ENCODE measurements at places on chromosomes 11 and 22.

DNA sequence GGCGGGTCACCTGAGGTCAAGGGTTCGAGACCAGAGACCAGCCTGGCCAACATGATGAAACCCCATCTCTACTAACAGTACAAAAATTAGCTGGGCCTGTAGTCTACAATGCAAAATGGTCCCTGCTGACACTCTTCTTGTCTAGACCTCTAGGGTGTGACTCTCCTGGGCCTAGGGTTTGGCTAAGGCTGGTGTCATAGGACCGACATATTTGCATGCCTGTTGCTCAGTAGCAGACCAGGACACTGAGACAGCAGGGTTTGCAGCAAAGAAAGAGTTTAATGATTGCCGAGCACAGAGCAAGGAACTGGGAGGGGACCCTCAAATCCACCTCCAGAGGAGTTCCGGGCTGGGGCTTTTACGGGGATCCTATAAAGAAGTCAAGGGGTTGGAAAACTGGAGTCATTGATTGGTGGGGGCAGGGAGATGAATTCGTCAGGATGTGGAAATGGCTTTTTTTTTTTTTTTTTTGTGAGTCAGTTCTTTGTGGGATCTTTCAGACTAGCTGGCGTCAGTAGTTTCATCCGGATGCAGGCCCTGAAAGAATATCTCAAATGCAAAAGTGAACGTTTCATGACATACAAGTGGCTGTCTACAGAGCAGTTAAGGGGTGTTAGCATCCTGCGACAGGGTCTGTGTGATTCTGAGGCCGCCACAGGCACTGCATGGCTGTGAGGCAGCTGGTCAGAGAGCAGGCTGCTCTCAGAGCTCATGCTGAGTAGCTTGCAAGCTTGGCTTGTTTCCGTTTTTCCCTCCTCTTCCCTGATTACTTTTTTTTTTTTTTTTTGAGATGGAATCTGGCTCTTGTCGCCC, 27.2 kb upstream of the A4GALT start:
- DNase-seq = no peak

DNA sequence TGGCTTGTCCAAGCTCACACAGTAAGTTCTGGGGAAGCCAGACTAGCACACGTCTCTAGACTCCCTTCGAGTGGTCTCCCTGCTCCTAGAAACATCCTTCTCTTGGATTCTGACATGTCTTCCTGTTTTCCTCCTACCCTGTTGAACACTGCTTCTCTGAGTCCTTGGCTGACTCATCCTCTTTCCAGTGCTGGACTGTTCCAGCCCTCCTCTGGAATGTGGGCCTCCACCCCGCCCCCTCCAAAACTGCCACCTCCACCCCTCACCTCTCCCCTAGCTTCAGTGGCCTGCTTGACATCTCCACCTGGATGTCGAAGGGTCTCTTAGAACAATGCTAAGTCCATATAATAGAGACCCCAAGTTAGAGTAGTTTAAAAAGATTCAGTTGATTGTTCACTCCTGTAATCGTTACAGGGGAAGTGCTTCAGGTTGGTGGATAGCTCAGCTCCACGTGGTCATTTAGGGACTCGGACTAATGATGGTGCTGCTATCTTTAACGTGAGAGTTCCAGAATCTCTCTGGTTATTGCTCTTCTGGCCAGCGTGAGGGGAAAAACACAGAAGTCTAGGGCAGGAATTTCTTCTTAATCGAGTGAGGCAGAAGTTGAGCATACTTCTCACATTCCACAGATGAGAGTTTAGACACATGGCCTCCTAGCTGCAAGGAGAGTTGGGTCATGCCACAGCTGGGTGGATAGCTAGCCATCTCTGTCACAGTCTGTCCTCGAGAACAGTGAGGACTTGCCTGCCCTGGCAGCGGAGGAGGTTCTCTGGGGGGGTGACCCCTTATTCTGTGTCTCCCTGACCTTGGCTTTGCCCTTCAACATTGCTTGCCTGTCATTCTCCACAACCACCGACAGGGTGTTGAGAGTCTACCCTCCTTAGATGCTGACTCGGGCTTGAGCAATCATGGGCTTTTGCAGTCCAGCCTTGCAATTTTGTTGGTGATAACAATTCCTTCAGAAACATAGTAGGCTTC, 4.7 kb upstream of the C11orf96 start:
- DNase-seq = no peak

- no peak for DNase-seq
These were observed 18.1 kb downstream of the SLC43A3 start for GRCh38 chr11:57408771-57409170.

DNA sequence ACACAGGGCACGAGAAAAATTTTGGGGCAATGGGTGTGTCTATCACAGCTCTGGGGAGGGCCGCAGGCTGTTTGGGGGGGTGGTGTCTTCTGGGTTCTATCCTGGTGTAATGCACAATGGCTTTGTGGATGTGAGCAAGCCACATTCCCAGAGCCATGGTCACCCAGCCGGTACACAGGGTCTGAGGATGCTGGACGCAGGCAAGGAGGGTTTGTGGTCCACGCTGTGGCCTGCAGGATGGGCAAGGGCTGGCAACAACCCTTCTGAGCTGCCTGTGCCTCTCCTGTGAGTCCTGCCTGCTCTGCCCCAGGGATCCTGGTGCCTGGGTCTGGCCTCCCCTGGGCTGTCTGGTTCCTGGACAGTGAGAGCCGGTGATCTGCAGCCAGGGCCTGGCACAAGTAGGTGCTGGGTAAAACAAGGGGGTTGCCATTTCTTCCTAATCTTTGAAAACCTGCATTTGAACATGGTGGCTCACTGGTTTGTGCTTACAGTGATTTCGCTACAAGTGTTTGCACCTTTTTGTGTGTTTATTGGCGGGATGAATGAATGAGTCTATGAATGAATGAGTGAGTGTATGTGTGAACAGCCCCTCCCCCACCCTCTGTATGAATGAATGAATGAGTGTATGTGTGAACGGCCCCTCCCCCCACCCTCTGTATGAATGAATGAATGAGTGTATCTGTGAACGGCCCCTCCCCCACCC, 4.4 kb upstream of the MRPL23 start:
- DNase-seq = no peak

GRCh38 chr11:111386611-111387150, 7.6 kb upstream of the POU2AF1 start:
- DNase-seq = no peak

Measured in activated naive CD8-positive, alpha-beta T cell treated with anti-CD3 and anti-CD28 coated beads for 36 hours (primary cell).